ENCODE measurements at places on chromosomes 1 and 21.
A peak's percentile ranks its signal among the peaks of the same experiment; 100 is the strongest.

- DNase-seq, result no peak
These were observed 30.4 kb downstream of the S100A10 start for GRCh38 chr1:151963288-151963687.

GRCh38 chr1:226033582-226033981, 28.9 kb upstream of the H3-3A start:
- DNase-seq, result no peak

DNA sequence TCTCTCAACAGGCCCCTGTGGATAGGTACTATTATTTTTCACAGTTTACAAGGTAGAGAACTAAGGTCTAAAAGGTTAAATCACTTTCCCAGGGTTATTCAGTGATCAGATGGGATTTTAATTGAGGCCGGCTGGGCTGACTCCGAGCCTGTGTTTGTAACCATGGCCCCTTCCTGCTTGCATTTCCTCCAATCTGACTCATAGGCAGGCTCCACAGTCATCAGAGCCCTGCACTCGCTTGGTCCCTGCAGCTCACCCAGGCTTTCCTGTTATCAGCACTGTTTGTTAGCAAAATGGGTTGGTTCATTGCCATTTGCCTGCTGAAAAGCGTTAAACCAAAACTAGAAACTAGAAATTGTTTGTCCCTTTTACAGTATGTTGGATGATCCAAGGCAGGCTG, 41.4 kb upstream of the LMX1A start:
- DNase-seq, result no peak

DNA sequence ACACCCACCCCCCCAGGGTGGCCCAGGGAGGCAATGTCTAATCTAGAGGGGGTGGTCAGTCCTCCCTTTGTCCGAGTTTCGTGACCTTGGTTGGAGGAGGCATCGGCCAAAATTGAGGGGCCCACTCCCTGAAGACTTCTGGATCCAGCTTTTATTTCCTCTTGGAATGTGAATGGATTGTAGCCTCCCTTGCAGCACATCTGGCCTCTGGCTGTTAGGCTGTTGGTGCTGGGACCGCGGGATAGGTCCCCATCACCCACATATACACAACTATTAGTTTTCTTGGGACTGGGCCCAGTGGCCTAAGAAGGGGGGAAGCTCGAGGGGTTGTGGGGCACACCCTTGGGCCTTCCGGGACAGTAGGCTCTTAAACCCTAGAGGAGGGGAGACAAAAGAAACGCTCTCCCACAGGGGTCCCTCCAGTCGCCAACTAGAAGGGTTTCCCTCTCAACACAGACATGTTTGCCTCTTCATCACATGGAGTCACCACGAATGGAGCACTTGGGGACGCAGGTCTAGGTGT, 2.5 kb downstream of the LHX4 start:
- DNase-seq, result no peak

GRCh38 chr1:30379684-30380624, 343.4 kb downstream of the MATN1 start:
- peak; percentile 77 for DNase-seq

- DNase-seq, result peak; percentile 96
These were observed 105.1 kb upstream of the ARHGEF16 start for GRCh38 chr1:3349161-3349967.

DNA sequence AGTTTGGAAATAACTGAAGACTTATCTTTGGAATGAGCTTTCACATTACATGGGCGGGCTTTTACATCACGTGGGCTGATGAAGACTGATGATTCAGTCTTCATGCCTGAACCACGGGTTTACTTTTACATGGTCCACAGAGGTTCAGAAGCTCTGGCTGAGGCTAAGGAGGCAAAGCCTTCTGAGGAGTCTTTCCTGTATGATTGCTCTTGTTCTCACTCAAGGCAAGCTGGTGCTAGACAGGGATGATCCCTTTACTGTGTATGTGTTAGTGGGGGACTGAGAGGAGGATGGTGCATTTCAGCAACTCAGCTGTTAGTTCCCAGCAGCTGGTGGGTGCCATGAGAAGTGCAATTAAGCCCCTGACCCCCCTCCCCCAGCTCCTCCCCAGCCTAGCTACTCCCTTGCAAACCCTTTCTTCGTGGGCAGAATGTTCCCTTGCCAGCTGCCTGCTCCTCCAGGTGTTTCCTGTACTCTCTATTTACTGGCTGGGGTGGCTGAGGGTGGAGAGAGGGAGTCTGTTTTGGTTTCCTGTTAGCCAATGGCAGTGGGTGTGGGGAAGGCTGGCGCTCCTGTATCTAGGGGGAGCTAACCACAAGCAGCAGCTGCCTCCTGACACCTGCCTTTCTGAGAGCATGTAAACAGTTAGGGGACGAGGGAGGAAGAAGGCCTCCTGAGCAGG, 15.4 kb downstream of the BTG2 start:
- no peak for DNase-seq

DNA sequence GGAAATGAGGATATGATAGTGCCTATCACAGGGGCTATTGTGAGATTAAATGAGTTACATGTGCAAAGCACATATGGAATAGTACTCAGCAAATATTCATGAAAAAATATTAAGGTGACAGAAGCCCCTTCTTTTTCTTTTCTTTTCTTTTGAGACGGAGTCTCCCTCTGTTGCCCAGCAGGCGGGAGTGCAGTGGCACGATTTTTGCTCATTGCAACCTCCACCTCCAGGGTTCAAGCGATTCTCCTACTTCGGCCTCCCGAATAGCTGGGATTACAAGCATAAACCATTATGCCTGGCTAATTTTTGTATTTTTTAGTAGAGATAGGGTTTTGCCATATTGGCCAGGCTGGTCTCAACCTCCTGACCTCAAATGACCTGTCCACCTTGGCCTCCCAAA, 139.4 kb downstream of the HIVEP3 start:
- no peak for DNase-seq

DNA sequence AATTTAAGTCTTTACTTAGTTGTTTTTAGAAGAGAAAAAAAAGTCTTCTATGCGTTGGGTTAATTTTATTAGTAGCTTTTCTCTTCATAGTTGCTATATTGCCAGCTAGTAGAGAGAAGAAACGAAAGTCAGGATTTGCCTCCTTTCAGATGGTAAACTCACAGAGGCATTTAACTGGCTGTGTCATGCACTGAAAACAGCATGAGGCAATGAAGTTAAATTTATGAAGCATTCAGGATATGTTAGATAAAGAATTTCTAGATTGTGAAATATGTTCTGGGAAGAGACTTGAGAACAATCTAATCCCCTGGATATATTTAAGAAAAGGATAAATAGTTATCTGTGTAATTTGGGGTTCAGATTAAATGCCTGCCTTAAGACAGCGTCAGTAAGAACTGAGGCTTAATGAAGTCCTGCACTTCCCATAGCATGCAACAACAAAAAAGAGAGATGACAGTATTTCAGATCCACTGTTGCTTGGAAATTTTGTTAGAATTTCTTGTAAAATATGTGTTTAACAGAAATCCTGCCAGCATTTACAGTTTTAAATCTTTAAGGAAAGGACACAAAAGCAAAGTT, 1.7 kb downstream of the ANGPTL1 start:
- no peak for DNase-seq

Data from HuH-7 (cell line).